ENCODE measurements at places on chromosomes 1 and 21.

DNA sequence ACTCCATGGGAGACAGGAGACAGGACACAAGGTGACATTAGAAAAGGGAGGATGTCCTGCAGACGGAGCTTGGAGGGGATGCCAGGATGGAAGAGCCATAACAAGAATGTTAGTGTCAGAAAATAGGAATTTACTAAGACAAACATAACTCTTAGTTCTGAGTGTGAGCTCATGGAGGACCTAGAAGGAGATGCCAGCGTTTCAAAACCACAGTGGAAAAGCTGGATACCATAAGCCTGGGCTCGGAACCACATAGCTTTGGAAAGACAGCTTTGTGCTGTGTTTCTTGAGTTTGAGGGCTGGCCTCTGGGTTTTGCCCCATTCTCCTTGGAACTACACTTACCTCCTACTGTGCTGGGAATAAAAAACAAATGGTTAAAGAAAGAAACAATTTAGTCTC lies 128.4 kb downstream of the S1PR1 start:
- DNase-seq, result no peak

GRCh38 chr1:74429580-74429979 lies 82.8 kb downstream of the LRRC53 start:
- no peak for DNase-seq

DNA sequence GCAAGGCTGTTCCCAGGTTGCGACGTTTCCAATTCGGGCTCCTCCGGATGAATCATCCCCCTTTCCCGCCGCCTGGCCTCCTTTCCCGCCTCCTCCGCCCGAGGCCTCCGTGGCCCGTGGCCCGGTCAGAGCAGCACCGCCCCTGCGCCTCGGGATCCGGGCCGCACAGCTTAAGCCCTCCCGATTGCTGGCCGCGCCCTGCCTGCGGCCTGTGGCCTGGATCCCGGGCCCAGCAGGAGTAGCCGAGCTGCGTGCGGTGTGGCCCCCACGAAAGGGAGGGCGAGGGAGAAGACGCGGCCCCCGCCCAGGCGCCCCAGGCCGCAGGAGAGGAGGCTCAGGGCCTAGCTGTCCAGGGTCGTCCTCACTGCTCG lies 1.0 kb downstream of the TMEM200B start:
- no peak for DNase-seq

- peak; percentile 27 for DNase-seq
Observed at GRCh38 chr1:230883967-230884366, 15.6 kb upstream of the C1orf198 start.

DNA sequence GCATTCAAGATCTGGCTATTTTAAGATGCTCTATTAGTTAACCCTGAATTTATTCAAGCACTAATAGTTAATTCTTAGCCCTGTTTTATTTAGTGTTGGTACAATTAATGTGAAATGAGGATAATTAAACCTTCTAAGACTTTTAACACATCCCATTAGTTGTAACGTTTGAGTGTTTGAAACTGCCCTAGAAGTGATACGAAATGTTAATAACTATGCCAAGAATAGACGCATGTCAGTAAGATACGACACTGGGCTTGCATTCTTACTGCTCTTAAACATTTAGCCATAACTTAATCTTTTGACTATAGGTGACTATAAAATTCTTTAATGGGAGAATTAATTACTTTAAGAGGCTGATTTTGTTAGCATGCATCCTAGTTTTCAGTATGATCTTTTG lies 9.8 kb downstream of the H3-3A start:
- DNase-seq, result no peak

DNA sequence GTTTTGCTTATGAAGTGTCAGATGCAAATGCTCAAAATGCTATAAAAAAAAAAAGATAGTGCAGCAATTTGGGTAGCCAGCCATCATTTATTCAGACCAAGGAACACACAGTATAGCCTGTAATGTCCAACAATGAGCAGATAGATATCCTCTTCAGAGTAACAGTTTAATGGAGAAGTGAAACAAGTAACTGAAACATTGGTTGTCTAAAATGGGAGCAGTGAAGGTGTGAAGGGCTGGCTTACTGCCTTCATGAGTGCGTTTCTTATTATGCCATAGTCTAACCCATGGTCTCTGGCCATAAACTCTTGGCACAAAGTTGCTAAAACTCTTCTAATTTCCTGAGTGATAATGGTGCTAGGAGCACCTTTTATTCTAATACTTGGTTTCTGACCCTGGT lies 11.4 kb downstream of the RGS5 start:
- DNase-seq, result no peak

- no peak for DNase-seq
Observed at GRCh38 chr1:182441719-182442118, 8.2 kb upstream of the RGSL1 start.

DNA sequence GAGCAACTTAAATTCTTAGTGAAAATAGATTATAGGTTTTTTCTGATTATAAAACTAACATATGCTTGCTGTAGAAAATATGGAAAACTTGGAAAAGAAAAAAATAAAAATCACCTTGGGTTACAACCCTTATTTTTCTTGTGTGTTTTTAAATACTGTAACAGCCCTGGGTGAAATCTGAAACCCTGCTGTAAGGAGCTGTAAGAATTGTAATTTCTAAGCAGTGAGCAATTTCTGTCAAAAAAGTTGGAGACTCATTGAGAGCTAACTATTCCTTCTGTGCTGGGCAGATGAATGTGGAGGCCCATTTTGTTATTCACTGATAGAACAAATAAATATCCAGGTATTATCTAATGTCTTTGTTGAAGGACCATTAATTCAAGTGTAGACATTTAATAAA lies 42.6 kb downstream of the ADCY10 start:
- no peak for DNase-seq

GRCh38 chr1:179550746-179551682 lies 24.7 kb downstream of the NPHS2 start:
- no peak for DNase-seq

DNA sequence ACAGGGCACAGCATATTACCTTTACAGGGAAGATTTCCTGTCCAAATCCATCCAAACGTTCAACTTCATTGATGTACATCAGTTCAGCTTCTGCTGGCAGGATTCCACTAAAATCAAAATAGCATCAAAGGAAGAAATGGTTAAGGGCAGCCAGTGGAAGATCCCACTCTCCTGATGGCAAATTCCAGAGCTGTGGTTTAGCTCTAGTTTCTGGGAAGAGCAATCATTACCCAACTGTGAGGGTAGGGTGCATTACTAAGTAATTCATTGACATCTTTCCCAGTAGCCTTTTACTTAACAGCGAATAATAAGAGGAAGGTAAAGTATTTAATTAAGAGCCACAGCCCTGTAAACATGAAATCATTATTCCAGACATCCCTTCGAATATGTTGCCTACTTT lies 120.7 kb downstream of the SMYD2 start:
- no peak for DNase-seq

DNA sequence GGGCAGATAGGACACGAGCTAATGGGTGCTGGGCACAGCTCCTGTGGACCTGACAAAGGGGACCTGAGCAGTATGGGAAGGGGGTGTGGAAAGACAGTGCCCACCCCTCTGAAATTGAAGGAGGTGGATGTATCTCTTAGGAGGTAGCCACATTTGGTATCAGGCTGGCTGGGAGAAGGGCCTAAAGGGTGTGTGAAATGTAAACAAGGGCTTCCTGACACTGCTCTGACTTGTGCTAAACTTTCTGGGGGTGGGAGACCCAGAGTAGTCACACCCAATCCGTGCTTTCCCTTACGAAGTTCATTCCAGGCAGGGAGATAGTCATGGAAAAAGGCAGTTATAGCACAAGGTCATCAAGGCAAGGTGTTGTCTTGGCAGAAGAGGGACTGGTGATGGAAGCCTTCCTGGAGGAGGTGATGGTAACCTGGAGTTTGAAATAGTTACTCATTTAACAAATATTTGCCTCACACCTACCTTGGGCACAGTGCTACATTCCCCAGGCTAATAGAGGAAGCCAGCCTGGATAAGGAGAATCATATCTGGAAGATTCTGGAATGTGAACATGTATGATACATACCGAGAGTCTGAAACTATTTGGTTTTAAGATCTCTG lies 5.3 kb upstream of the CCDC24 start:
- no peak for DNase-seq

- DNase-seq, result no peak
Observed at GRCh38 chr1:76657623-76658022, 209.7 kb upstream of the ST6GALNAC5 start.

- DNase-seq, result no peak
Observed at GRCh38 chr1:145782272-145783099, 41.4 kb downstream of the RNF115 start.

DNA sequence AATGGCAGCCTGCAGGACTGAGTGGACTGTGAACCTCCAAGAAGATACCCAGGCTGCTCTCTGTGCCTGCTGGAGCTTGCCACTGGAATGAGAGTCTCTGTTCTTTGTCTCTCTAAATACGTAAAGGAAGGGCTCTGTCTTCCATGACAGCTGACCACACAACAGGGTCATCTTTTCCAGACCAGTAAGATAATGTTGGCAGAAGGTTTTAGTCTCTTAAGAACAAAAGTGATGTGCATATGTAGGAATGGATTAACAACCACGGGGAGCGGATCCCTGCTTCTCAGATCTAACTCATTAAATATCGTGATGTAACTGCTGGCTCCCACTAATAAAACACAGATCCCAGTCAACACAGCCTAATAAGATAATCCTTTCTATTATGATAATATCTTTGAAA lies 67.5 kb downstream of the MAP10 start:
- no peak for DNase-seq

- peak; percentile 35 for DNase-seq
Observed at GRCh38 chr1:2633936-2634491, 1.2 kb upstream of the MMEL1 start.

GRCh38 chr1:13661539-13661938 lies 38.4 kb upstream of the PRDM2 start:
- no peak for DNase-seq

DNA sequence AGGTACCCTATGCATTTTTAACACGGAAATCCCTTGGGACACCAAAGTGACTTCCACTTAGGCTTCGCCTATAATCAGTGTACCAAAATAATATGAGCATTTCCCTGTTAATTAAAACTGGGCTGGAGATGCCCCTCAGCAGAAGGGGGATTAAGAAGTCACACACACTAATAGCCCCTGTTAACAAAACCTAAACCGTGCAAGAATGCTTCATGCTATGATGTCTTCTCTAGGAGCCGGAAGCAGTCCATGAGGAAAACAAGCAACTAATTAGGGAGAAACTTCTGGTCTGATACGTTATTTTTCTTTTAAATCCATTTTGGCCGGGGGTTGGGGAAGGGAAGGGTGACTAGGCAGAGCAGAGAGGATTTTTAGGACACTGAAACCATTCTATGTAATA lies 123.4 kb downstream of the ESRRG start:
- no peak for DNase-seq

GRCh38 chr1:200919386-200919785 lies 24.7 kb downstream of the INAVA start:
- peak; percentile 57 for DNase-seq

DNA sequence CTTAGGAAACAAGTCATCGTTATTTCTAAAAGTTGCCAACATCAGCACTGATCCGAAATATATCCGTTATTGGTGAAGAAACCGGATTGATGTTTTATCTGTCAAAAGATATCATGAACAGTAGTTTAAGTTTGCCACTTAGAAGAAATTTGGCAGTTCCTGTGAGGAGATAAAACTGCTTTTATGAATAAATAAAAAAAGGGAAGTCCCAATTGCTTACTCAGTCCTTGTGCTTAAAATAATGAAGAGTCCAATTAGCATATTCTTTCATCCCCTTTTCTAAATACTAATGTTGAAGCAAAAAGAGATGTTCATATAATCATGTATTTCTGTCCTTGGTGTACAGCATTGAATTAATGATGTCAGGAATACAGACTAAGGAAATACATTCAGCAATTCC lies 164.6 kb downstream of the NCAM2 start:
- no peak for DNase-seq

GRCh38 chr1:201682964-201683363 lies 144.0 kb downstream of the NAV1 start:
- no peak for DNase-seq

DNA sequence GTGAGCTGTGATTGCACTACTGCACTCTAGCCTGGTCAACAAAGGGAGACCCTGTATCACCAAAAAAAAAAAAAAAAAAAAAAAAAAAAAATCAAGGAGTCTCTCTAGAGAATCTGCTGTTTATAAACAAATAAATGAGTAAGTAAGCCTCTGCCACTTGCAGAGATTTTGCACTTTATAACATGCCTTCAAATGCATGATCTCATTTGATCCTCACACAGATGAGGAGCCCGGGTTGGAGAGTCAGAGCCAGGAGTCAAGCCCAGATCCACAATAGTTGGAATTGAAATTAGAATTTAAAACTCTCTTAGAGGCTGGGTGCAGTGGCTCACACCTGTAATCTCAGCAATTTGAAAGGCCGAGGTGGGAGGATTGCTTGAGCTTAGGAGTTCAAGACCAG lies 4.0 kb downstream of the PRELP start:
- no peak for DNase-seq

GRCh38 chr21:28871388-28872010 lies 121.2 kb downstream of the LTN1 start:
- DNase-seq, result no peak

DNA sequence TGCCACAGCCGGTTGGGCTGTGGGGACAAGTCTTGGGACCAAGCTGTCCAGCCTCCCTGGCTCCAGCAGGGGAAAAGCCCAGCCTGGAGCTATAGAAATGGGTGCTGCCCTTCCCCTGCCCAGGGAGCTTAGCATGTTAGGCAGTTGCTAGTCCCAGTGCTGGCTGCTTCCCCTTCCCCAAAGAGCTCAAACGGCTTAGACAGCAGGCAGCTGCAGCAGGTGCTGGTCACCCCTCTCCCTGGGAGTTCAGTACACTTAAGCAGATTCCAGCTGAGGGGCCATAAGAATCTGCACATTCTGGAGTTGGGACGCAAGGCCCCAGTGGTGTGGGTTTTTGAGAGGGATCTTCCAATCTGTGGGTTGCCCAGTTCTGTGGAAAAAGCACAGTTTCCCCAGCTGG lies 11.1 kb upstream of the REG4 start:
- no peak for DNase-seq

DNA sequence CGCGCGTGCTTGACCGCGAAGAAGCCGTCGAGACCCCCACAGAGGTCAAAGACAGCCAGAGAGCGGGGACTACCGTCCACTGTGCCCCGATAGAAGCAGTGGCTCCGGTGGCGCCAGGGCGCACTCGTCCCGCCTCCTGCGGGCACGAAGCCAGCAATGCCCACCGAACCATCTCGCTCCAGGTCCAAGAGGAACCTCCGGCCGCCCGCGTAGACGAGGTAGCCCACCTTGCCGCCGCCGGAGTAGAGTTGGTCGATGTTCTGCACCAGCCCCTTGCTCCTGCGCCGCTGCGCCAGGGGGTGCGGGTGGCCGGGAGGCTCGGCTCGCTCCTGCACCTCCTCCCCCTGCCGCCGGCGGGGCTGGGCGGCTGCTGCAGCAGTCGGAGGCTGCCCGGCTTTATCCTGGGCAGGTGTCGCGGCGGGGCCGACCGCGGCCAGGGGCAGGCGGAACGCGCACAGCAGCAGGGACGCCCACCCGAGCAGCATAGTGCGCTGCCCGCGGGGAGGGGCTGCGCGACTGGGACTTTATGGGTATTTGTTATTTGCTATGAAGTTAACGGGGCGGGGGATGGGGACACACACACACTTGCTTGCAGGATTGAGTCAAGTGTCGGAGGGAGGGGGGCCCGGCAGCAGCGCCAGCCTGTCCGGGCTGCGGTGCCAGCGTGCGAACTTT lies 844 bp downstream of the ADAMTS5 start:
- DNase-seq, result no peak

- DNase-seq, result no peak
Observed at GRCh38 chr1:175169286-175170018, 23.1 kb downstream of the KIAA0040 start.

Data from cardiac septum (tissue), 1 donor.